HFFc6 (cell line): ENCODE measurements at places on chromosomes 11 and 22. TPM values are rescaled to one million over a fixed set of nuclear protein-coding genes. Genes with fewer than 3 reads are reported as not detected.

Gene UBQLN3
- not detected in 2 replicates for total RNA-seq

Gene HEPHL1
- total RNA-seq: not detected in 3 replicates

Gene OR51I1
- not detected in 3 replicates for total RNA-seq

DNA sequence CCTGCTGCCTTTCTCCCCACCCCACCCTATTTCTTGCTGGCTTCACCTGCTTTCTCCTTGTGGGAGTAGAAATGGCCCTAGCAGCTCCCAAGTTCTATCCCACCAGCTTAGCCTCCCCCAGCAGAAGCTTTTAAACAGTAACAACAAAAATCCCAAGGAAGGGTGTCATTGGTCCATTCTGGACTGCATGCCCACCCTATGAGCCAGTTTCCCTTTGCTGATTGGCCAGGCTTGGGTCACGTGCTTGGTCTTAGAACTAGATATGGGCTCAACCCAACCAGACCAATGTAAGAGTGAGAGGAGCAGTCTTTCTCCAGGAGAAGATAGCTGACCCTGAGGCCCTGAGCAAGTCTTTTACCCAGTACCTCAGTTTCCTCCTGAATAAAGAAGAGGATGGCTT lies 2.3 kb downstream of the MTFP1 start:
- H3K4me1 ChIP-seq: peaks cover 28% of the 10 kb centered on the region
- peaks cover 10% of the 10 kb centered on the region; the same call in 1 of the 2 replicates for H3K36me3 ChIP-seq
- no peak overlapping the region for H3K27ac ChIP-seq
- no peak overlapping the region for H3K4me3 ChIP-seq
- no peak for DNase-seq

DNA sequence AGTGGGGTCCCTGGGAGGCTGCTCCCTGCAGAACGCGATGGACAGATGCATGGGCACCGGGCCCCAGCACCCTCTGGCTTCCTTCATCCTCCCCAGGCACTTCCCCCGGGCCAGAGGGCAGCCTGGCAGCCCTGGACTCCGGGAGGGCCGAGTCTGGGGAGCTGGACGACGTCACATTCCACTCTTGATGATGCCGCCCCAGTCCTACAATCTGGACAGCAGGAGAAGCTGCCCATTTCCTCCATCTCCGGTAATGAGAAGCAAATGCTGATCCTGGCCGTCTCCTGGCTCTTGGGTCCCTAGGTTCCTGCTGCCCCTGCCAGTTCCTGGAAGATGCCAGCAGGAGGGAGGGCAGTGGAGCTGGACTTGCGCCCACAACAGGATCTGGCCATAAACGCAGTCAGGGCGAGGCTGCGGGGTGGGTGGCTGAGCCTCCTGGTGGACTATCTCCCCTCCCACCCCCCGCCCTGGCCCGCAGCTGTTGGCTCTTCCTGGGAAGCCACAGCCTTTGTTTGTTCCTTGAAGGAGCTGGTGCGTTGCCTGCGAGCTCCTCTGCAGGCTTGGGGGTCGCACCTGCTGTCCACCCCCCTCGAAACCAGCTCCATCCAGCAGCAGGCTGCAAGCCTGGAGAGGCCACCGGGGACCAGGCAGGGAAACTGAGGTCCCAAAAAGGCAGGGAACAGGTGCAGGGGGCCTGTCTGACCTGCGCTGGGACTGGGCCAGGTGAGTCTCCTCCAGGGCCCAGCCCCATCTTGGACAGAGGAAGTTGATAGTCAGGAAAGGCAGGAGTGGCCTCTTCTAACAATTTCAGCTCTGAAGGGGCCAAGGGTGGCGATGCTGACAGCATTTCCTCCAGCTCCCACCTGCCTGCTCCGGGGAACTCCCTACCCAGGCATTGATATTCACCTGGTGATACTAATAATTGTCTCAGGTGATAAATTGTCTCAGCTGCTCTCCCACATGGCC lies 17.9 kb upstream of the MUC6 start:
- H3K4me1 ChIP-seq: no peaks in the 10 kb centered on the region; the same call in 1 of the 2 replicates
- peak; percentile 11 for DNase-seq
- H3K36me3 ChIP-seq: no peaks in the 10 kb centered on the region
- peaks cover 3% of the 10 kb centered on the region for H3K27me3 ChIP-seq

DNA sequence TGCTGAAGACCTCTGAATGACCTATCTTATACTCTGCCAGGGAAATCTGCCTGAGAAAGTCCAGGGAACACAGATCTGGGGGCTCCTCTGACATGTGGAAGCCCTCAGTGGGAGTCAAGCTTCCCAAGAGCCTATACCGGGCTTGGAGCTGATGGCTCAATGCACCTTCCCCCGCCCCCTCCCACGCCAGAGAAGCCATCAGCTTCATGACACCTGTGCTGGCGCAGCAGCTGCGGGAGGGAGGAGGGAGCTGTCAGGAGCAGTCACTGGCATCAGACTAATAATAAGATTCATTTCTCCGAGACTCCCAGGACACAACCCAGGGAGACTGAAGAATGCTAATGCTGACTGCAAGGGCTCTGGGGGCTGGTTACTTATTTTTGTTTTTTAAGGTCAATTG lies 47.8 kb downstream of the SPATA19 start:
- peaks cover 3% of the 10 kb centered on the region; the same call in 1 of the 2 replicates for H3K27me3 ChIP-seq
- no peak overlapping the region for H3K27ac ChIP-seq
- no peaks in the 10 kb centered on the region for H3K4me1 ChIP-seq

- no peak overlapping the region for H3K4me3 ChIP-seq
- H3K27me3 ChIP-seq: no peaks in the 10 kb centered on the region
- H3K4me1 ChIP-seq: peaks cover 16% of the 10 kb centered on the region
Observed at GRCh38 chr11:100709233-100709957, 22.3 kb downstream of the ARHGAP42 start.

- no peaks in the 10 kb centered on the region for H3K36me3 ChIP-seq
- no peak overlapping the region for H3K27ac ChIP-seq
- H3K27me3 ChIP-seq: peaks cover 16% of the 10 kb centered on the region; the same call in 1 of the 2 replicates
- no peak for DNase-seq
- H3K4me3 ChIP-seq: no peak overlapping the region
Observed at GRCh38 chr11:102683277-102683676, 22.3 kb downstream of the MMP27 start.

GRCh38 chr11:8831861-8832260 lies 79.1 kb upstream of the AKIP1 start:
- peaks cover 51% of the 10 kb centered on the region for H3K4me1 ChIP-seq
- H3K36me3 ChIP-seq: no peaks in the 10 kb centered on the region
- H3K4me3 ChIP-seq: no peak overlapping the region; the same call in 1 of the 2 replicates
- H3K27ac ChIP-seq: peak overlapping the region; percentile 96
- no peaks in the 10 kb centered on the region; the same call in 1 of the 2 replicates for H3K27me3 ChIP-seq

DNA sequence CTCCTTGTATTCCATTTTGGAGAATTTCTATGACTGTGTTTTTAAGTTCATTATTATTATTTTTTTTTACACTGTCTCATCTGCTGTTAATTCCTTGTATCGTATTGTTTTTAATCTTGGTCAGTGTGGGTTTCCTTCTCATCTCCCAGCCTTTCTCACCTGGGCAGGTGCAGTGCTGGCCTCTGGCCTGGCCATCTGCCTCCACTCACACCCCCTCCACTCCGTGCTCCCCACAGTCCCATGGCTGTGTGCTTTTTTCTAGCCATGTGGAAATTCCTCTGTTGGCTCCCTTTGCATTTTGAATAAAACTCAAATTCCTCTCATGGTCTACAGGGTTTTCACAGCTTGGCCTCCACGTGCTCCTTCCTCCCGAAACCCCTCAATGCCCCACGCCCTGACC lies 50.3 kb upstream of the LINC01488 start:
- no peaks in the 10 kb centered on the region; the same call in 1 of the 2 replicates for H3K27me3 ChIP-seq
- no peak for DNase-seq
- H3K4me1 ChIP-seq: peaks cover 22% of the 10 kb centered on the region
- H3K27ac ChIP-seq: no peak overlapping the region
